ENCODE measurements at places on chromosomes 7 and 10.

GRCh38 chr10:92734301-92734700 is 44.5 kb downstream of the HHEX start:
- no peak for DNase-seq

DNA sequence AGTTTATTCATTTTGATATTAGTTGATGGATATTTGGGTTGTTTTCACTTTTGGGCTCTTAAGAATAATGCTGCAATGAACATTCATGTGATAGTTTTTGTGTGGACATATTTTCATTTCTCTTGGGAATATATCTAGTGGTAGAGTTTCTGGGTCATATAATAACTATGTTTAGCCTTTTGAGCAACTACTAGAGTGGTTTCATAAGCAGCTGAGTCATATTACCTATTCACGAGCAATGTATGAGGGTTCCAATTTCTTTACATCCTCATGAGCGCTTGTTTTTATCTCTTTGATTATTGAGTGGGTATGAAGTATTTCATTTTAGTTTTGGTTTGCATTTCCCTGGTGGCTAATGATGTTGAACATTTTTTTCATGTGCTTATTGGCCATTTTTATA is 182.6 kb downstream of the PON1 start:
- no peak for DNase-seq

DNA sequence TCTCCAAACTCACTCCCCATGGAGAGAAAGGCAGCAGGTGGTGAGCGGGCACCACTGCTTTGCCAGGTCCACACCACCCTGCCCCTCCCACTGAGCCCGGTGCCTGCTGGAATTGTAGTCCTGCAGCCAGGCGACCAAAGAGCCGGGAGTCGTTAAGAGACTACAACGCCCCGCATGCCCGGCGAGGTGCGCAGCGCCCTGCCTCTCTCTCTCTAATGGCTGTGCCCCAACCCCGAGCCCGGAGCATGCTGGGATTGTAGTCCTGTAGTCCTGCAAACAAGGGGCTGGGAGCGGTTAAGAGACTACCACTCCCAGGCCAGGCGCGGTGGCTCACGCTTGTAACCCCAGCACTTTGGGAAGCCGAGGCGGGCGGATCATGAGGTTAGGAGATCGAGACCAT is 8.1 kb upstream of the ZNF727 start:
- DNase-seq: no peak

DNA sequence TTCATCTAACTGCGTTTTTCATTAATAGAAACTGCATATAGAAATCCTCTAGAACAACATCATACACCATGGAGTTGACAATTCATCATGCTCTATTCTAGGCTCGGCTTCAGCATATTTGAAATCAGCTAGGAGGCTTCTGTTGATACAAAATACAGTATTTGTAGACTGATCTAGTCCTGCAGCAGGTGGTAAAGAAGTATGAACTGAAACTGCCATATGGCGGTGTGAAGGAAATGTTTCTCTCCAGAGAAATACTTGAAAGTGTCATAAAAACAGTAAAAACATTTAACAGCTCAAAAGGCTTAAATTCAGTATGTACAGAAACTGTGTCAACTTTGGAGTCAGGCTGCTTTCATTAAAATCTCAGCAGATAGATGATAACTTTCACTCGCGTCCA is 32.0 kb upstream of the MYO3A start:
- DNase-seq: no peak

DNA sequence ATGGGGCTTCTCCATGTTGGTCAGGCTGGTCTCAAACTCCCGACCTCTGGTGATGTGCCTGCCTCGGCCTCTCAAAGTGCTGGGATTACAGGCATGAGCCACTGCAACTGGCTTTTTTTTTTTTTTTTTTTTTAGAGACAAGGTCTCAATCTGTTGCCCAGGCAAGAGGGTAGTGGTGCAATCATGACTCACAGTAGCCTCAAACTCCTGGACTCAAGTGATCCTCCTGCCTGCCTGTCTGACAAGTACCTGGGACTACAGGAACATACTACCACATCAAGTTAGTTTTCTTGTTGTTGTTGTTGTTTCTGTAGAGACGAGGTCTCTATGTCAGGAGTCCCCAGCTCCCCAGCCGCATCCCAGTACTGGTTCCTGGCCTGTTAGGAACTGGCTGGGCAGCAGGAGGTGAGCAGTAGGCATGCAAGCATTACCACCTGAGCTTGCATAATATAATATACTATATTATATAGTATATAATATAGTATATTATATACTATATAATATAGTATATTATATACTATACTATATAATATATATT is 55.7 kb downstream of the TPK1 start:
- peak; percentile 1 for DNase-seq

- DNase-seq: no peak
Observed at GRCh38 chr7:16684935-16685334, 39.0 kb downstream of the BZW2 start.

- DNase-seq: no peak
Observed at GRCh38 chr10:17984056-17984455, 32.3 kb downstream of the SLC39A12 start.

GRCh38 chr7:68433462-68434070 is 1164.7 kb upstream of the AUTS2 start:
- no peak for DNase-seq

DNA sequence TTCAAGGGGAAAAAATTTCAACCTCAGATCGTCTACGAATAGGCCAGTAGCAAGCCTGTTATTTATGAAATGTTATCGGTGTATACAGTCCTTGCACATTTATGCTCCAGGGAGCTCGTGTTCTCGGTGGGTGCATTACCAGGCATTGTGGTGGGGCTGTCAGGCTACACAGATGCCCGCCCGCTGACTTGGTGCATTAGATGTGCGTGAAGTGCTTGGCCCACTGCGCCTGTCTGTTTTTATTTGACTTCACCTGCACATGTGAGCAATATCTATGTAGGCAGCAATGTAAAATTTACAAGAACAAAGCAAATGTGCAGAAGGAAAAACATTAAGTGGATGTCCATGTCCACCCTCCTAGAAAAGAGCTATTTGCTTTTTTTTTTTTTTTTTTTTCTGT is 2.8 kb downstream of the FOXK1 start:
- DNase-seq: no peak

- DNase-seq: no peak
Observed at GRCh38 chr10:30190577-30191552, 131.5 kb upstream of the JCAD start.

DNA sequence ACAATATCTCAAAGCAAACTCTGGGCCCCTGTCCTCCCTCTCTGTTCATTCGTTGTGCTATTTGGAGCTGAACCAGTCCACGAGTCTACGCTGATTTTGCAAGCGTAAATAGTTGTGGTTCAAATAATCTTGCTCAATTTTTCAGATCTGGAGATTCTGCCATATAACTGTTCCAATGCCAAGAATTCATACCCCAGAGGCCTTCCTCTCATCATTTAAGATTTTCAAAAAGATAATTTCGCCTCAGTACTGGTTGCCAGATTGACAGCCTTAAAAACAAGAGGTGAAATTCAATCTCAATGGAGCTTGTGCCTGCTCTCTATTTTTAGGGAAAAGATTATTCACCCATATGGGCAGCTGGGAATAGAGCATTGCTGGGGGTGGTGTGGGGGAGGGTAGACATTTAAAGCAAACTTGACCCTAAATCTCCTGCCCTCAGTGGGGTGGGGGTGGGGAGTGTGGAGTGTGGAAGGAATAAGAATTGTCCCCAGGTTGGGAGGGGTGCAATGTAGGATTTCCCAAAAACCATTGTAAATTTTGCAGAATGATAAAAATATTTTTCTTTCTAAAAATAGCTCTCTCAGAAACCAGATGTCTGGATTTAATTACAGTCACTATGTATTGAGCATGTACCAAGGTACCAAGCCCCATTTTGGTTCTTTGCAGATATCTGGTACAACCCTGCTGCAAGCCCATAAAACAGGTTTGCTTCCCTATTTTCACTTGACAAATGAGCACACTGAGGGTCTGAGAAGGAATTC is 104.7 kb upstream of the EEPD1 start:
- no peak for DNase-seq

DNA sequence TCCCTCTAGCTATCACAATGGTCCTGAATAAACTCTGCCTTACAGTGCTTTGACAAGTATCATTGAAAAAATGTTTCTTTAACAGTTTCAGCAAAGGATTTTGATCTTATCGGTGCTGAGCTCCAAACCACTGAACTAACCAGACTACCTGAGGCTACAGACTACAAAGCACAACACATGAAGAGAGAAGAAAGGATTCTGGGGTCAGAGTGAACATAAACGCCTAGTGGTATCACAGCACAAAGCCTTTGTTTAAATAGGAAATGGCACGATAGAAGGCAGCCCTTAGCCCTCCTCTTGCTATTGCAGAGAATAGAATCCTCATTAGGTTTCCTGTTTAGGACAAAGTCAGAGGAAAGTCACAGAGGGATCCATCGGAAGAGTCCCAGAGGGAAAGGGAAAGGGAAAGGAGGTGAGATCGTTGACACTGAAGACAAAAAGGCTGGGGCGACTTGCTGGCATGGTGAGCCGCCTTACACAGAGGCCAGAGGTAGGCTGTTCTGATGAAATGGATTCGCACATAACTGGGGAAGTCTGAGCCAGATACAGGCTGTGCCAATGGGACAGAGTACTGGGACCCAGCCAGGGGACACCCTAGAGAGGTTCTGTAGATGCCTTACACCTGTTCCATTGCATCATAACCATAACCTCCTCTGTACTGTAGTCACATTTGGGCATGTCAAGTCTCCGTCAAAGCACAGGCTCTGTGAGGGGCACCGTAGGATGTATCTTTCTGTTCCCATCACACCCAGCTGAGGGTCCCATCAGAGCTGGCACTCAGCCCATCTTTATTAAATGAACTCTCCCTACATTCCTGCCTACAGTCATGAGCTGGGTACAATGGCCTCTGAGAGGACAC is 71.5 kb downstream of the XPNPEP1 start:
- no peak for DNase-seq

DNA sequence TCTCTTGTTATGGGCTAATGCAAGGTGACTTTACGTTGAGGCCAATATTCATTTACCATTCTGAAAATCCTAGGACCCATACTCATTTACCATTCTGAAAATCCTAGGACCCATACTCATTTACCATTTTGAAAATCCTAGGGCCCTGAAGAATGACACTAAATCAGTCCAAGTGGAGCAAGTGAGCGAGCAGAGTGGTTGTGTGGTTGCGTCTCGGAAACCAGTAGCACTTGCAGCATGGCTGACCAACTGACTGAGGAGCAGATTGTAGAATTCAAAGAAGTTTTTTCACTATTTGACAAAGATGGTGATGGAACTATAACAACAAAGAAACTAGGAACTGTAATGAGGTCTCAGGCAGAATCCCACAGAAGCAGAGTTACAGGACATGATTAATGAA is 6.9 kb downstream of the SAR1A start:
- DNase-seq: no peak

DNA sequence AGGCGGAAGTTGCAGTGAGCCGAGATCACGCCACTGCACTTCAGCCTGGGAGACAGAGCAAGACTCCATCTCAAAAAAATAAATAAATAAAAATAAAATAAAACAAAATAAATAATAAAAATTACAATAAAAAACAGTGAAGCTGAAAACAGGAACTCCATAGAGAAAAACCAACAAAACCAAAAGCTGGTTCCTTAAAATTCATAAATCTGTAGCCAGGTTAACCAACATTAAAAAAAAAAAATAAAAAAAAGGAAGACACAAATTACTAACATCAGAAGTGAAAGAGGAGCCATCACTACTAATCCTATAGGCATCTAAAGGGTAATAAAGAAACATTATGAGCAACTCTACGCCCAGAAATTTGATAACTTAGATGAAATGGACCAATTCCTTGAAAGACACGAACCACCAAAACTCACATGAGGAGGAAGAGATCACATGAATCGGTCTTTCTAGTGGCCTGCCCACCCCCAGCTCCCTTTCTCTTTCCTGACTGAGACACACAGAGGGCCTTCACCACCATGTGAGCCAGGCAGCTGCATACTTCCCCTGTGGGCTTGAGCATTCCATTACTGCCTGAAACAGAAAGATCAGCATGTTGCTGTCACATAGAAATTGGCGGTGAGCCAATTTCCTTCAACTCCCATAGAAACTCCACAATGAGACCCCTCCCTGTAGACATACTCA is 208.7 kb downstream of the MAD1L1 start:
- peak; percentile 16 for DNase-seq

DNA sequence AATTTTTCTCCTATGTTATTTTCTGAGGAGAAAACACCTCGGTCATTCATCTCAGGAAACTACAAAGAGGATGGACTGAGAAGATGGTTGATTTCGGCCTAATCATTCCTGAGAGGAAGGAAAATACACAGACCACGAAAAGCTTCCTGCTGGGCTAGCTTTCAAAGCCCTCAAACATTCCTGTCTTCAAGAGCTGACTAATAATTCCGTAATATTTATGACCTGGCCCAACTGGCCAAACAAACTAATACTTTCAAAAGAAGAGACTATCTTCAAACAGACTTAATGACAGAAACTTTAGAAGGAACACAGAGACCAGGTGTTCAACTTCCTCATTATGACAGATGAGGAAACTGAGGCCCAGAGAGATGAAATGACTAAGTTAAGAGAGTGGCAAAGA is 215.1 kb upstream of the FRMD4A start:
- DNase-seq: no peak

- peak; percentile 52 for DNase-seq
Observed at GRCh38 chr7:95904099-95904498, 131.7 kb downstream of the DYNC1I1 start.

GRCh38 chr10:34433241-34434076 is 381.6 kb downstream of the PARD3 start:
- DNase-seq: no peak

DNA sequence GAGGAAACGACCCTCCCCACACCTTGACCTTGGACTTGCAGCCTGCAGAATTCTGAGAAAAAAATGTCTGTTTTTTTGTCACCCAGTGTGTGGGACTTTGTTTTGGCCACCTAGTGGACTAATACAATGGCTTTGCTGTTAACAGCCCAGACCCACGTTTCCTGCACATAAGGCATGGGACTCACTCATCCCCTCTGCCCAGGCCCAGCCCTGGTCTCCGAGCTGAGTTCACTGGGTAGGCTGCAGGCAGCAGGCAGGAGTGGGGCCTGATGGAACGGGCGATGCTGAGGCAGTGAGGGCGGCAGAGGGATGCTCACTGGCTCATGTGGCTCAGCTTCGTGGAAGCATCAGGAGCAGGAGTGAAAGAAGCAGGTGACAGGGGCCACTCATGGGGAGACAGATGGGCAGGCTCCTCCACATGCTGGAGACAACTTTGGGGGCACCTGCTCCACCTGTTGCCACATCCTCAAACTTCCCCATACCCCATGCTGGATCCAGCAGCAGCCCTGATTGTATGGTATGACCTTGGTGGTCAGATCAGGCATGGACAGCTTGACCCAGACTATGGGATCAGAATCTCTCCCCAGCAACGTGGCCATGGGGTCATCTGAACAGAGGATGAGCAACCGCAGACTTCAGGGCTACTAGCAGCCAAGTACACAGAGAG is 65.8 kb upstream of the ANTXRL start:
- DNase-seq: no peak

GRCh38 chr7:92295391-92295790 is 49.6 kb downstream of the ANKIB1 start:
- no peak for DNase-seq

DNA sequence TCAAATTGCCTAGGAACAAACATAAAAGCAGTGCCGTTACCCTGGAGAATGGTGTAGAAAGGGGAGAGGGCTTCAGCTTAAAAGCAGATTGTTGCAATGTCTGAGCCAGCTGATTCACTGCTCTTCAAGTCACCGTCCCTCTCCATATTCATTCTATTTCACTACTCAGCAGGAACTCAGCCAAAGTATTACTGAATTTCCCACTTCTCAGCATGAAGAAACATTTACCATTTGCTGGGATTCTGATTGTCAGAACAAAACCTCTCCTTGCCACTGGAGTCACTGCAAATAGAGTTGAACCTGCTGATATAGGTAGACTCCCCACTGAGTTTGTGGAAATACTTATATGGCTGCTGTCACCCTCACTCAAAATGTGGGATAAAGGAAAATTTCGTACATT is 71.7 kb downstream of the PPP1R17 start:
- no peak for DNase-seq

All from HL-60 (cell line).